OCI-M1 (cell line): ENCODE measurements at places on chromosomes 7 and 10.

DNA sequence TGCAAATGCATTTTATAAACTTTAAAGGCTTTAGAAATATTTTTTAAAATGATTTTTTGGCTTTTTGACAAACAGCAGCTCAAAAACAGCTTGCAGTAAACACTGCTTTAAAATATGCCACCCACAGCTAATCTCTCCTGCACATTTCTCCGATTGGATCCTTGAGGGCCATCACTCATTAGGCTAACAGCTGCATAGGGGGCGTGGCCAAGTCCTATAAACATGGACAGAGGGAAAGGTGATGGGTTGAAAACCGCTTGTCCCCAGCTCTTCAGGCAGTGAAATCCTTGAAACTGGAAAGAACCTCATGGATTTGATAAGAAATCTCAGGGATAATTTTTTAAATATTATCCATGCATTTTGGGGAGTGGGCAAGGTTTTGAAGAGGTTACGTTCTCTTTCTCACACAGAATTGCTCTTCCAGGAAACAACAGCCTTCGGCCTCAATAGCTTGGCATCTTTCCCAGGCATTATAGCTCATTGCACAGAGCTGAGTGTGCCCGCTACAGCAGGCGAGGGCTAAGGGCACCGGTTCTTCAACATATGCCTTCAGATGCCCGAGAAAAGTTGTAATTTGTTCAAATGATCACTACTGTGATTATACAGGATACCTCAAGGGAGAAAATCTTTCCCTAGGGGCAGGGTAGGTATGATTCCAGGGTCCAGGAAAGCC is 1.7 kb downstream of the PLEKHS1 start:
- DNase-seq, result peak; percentile 18

DNA sequence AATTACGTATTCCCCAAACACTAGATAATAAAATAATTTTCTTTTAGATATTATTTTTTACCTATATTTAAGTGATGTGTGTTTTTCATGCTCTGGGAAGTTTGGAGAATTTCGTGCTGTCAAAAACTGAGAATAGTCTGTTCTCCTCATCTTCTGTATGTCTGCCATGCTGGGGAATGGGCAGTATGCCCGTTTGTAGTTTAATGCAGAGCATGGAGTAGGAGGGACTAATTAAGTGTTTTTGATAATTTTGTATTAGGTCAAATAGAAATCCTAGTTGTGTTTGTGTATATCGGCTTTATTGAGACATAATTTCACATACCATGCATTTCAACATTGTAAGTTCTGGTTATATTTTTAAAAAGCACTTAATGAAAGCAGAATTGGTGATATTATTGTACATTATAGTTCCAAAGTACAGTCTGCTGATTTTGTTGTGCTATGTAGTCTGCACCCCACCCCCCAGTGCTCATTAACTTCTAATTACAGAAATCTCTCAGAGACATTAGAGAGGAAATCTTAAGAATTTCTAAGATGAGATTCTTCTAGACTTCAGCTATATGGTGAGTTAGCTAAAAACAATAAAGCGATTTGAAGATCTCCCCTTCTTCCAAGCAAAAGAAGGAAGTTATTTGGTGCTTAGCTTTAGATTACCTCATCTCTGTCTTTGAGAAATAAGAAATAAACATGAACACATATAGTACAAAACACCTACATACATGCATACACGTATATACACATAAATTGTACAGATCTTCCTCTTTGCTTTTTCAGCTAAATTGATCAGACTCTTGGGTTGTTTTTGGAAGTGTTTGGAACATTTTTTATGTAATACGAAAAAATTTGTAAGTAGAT is 22.2 kb downstream of the ZRANB1 start:
- peak; percentile 27 for DNase-seq

DNA sequence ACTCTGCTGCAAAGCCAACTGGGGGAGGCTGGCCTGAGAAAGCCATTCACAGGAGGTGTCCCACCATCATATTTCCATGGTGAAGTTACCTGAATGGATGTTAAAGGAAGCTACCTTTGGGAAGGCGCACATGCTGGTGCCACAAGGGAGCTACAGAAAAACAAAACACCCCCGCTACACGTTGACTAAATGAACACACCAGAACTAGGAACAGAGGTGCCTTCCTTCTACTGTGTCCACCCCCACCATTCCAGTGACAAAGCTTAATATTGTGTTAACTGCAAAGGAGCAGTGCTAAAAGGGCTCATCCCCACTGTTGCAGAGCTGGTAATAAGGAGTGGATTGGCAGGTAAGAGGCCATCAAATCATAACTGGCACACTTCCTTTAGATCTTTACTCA is 420.0 kb upstream of the PODXL start:
- no peak for DNase-seq

GRCh38 chr10:7130191-7130911 is 280.5 kb downstream of the SFMBT2 start:
- DNase-seq, result no peak

GRCh38 chr7:38178695-38179344 is 775 bp downstream of the STARD3NL start:
- peak; percentile 76 for DNase-seq

DNA sequence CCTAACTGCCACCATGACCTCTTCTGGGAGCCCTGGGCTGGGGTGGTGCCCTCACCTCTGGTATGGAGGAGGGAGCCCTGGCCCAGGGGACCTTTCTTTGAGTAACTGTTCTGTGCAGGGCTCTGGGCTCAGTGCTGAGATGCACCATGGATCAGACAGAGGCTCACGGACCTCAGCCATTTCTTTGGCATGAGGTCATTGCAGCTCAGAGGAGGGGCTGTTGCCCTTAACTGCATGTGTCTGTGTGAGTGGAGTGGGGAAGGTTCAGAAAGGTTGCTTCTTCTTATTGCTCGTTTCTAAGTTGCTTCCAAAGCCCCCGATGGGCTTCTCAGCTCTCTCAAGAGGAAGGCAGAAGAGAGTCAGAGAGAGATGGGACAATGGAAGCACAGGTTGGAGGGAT is 233.9 kb downstream of the RPS24 start:
- DNase-seq, result no peak

- DNase-seq, result peak; percentile 32
Measured at GRCh38 chr10:62769574-62770242, 34.8 kb upstream of the ADO start.
